ENCODE measurements at places on chromosomes 7 and 10.

- DNase-seq = peak; percentile 11
Measured at GRCh38 chr10:110864662-110865140, 7.0 kb upstream of the PDCD4 start.

DNA sequence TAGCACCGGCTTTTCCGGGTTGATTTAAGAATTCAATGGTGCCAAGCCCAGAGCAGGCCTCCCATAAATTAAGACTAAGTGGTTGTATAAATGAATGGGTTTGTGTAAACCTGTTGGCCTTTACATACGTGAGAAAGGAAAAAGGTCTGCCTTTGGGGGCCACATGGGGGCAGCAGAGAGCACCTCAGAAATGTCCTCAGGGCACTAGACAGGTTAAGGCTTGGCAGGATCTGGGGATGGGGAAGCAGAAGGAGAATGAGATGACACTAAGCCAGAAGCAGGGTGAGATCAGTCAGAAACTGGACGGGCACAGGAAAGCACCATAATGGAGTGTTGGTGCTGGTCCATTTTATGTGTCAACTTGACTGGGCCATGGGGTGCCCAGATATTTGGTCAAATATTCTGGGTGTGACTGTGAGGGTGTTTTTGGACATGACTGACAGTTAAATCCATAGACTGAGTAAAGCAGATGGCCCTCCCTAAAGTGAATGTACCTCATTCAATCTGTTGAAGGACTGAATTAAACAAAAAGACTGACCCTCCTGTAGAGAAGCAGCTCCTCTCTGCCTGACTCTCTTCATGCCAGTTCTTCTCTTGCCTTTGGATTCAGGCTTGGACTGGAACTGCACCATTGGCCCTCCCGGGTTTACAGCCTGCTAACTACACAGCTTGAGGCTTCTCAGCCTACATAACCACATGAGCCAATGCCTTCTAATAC is 58.9 kb downstream of the FRMPD2 start:
- DNase-seq = peak; percentile 30

GRCh38 chr7:119320316-119320715 is 952.7 kb upstream of the KCND2 start:
- no peak for DNase-seq

GRCh38 chr7:33981671-33982424 is 76.5 kb downstream of the BMPER start:
- DNase-seq = peak; percentile 92

- DNase-seq = no peak
Measured at GRCh38 chr7:126839624-126840023, 413.1 kb downstream of the GRM8 start.

DNA sequence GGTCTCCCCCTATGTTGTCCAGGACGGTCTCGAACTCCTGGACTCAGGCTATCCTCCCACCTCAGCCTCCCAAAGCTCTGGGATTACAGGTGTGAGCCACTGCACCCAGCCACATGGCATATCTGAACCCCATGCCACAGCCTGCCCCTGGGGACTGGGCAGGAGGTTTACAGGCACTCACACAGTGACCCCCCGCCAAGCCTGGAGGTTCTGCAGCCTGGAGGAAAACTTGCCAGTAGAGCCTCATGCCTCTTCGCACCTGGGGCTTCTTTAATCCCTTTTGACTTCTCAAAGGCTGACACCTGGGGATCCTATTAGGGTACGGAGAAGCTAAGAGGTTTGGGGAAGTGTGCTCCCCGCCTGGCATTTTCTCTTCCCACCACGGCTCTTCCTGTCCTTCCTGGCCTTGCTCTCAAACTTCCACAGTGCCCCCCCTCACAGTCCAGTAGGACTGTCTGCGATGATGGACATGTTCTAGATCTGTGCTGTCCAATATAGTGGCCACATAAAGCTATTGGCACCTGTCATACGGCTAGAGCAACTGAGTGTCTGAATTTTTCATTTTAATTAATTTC is 11.4 kb upstream of the KCP start:
- no peak for DNase-seq

GRCh38 chr10:21919117-21919516 is 84.4 kb downstream of the DNAJC1 start:
- DNase-seq = no peak

DNA sequence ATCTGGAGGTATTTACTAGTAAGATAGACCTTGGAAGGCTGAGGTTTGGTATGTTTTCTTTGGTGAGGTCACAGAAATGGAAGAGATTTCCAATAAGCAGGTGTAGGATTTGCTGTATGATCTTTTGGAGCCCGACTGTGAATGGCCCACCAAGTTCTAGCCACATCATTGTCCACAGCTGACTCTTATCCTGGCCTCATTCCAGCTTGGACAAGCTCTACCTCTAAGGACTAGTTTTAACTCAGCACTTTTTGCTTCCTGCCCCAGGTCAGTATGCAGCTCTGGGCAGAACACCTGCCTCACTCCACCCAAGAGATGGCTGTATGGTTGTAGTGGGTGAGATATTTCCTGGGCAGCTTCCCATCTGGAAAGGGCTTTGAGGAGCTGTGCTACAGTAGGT is 6.1 kb upstream of the CPA4 start:
- DNase-seq = no peak

DNA sequence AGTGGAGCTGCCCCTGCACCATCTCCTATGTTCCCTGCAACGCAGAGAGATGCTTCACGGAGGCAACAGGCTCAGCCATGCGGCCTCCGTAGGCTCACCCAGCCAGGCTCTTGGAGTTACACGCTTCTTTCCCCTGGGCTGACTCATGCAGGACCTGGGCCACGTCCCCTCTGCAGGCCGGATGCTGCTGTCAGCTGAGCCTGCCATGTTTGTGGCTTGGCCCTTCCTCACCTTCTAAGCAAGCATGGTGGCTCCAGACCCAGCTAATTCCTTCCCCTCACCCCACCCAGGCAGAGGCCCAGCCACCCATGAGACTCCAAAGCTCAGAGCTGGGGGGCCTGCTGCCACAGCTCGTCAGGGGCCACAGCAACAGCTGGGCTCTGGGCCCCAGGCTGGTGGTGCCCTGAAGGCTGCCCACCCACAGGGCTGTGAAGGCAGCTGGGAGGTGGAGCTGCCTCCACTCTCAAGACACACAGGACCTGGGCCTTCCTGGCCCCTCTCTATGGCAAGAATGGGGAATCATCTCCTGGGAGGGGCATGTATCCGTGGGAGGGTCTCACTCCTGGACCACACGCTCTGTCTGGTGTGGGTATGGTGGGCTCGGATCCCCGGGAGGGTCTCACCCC is 219.6 kb downstream of the ELFN1 start:
- DNase-seq = peak; percentile 72

GRCh38 chr10:47025253-47025539 is 114.0 kb downstream of the PTPN20 start:
- DNase-seq = no peak

DNA sequence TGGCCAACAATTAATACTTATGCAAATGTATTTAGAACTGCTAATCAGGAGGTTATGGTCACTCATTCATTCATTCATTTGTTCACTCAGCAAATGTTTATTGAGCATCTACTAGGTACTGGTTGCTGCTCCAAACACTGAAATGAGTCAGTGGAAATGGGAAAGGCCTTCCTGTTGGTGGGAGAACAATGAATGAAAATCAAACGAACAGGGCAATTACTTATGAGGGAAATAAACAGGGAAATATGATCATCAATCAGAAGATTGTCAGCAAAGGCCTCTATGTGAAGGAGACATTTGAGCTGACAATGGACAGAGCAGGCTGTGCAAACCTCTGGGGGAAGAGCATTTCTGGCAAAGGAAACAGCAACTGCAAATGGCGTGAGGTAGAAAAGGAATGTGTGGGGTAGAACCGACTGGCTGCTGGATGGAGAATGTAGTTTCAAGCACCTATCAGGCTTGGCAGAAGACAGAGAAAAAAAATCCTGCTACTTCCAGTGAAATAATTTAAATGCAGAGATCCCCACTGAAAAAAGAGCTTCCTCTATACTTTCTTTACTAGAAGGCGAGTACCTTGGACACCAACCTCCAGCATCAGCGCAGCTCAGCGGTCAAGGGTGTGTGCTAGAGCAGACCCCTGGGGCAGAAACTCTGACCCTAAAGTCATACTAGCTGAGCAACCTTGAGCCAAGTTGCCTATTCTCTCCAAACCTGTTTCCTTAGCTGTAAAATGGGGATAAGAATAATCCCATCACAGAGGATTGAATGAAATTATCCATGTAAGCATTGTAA is 108.8 kb upstream of the EEPD1 start:
- DNase-seq = no peak

GRCh38 chr7:150375662-150376521 is 3.2 kb upstream of the ZNF775 start:
- no peak for DNase-seq

DNA sequence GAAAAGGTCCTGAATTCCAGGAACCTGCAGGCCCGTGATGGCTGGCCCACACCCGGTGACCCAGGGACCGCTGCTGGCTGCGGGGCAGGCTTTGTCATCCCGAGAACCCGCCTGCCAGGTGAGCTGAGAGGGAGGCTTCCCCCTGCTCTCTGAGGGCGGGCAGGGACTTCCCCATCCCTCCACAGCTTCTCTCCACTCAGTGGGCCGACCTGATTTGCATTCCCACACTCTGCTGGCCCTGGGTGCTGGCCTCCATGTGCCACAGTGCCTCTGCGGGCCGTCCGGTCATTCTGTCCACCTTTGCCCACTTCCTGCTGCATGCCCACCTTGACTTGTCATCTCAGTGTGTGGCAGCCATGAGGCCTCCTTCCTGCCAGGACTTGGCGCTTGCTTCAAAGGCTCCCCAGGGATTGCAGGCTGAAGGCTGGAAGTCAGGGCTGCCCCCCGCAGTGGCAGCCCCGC is 35.3 kb downstream of the PALD1 start:
- no peak for DNase-seq

DNA sequence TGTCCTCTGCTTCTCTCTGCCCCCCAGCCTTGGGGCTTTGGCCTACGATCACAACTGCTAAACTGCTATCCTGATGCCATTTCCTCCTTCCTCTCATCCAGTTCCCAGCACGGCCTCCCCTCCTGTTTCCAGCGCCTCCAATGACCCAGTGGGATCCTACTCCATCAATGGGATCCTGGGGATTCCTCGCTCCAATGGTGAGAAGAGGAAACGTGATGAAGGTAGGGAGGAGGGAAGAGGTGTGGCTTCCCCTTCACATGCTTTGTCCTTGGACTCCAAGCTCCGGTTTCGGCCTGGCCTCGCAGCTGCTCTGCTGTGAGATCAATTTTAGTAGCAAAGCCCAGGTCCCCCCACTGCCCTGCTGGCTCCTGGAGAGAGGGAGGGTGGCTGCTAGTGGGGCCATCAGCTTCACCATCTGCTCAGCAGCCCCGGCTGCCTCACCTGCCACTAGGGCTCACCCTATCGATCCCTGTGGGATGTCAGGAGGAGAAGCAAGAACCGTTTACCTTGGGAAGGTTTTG is 35.8 kb downstream of the PAX2 start:
- no peak for DNase-seq

- peak; percentile 40 for DNase-seq
Measured at GRCh38 chr7:20158684-20159083, 58.5 kb downstream of the MACC1 start.

DNA sequence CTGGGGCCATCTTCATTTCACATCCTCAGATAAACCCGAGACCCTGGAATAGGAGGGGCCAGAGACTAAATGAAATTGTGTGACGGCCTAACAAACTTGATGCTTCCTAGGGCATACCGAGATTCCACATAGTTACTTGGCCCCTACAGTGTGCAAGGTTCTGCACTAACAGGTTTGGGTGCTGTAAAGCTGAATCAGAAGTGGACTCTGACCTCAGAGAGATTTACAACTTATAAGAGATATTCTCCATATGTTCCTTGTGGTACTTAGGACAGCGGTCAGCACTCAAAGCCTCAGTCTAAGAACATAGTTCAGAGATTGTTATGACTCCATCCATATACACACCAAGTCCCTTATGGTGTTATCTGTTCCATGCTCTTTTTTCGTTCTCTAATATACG is 55.1 kb upstream of the FHIP2A start:
- no peak for DNase-seq

- DNase-seq = peak; percentile 17
Measured at GRCh38 chr7:100585511-100586265, at the start of gene LRCH4. TSS of gene LRCH4 (minus strand) at chr7:100586129. CDS start at chr7:100586100, 29 bp downstream.

DNA sequence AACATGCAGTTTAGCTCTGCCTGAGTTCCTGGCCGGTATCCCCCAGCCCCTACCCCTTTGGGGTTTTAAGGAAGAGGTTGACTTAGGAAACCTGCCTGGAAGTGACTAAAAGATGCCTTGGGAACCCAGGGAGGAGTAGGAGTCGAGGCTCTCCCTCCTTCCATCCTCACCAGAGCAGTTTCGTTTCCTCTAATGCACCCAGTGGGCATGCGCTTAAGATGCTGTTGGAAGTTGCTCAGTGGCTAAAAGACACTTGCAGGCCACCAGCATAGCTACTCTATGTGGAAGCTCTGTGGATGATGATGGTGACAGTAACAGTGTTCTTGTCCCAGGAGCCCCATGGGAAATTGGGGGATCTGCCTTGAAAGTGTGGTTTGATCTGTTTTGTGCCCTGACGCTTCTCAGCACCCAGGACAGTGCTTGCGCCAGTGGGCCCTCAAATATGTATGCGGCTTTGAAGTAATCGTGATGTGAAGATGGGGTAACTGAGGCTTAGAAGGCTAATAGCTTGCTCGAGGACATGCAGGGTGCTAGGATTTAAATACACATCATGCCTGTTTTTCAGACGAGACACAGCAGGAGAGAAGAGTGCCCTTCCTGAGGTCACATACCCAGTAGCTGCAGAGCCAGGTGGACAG is 32.0 kb downstream of the TBATA start:
- no peak for DNase-seq

DNA sequence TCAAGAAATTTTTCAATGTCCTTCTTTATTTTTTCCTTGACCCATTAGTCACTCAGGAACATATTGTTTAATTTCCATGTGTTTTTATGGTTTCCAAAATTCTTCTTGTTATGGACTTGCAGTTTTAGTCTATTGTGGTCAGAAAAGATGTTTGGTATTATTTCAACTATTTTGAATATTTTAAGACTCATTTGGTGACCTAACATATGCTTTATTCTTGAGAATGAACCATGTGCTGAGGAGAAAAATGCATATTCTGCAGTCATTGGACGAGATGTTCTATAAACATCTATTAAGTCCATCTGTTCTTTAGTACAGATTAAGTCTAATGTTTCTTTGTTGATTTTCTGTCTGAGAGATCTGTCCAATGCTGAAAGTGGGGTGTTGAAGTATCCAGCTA is 42.3 kb upstream of the MDFIC start:
- DNase-seq = peak; percentile 88

- no peak for DNase-seq
Measured at GRCh38 chr10:96524741-96525140, 11.0 kb upstream of the TLL2 start.
